ENCODE measurements at places on chromosomes 7 and 10.

DNA sequence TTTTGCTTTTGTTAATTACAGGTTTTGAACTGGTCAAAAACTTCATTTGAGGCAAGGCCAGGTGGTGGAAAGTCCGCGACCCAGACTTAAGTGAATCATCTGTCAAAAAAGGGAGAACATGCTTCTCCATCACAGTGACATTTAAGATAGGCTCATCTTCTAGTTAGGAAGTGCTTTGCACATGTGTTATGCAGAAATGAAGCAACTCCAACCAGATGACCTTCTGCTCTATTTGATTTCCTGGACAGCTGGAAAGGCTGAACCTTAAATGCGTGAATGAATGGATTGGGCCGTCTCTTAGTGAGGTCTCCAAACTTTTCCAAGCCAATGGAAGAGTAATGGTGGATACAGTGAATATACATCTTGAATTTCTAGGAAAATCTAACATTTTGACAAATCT, 101.6 kb upstream of the FAM13C start:
- DNase-seq: no peak

DNA sequence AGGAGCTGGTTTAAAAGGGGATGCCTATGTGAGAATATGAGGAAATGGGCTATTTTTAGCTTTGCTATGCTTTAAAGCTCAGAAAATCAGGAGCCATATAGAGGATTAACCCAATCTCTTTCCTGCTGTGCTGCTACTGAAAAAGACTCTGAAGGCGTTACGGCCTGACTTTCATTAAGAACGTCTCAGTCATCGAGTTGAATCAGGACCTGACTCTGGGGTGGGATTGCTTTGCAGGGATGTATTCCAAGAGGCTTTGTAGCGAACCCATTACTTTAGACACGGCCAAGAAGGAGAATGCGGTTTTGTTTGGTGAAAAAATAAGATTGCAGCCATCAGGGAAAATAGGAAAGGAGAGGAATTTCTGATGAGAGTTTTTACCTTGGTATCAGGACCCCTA, 426.9 kb downstream of the CCSER2 start:
- DNase-seq: no peak

DNA sequence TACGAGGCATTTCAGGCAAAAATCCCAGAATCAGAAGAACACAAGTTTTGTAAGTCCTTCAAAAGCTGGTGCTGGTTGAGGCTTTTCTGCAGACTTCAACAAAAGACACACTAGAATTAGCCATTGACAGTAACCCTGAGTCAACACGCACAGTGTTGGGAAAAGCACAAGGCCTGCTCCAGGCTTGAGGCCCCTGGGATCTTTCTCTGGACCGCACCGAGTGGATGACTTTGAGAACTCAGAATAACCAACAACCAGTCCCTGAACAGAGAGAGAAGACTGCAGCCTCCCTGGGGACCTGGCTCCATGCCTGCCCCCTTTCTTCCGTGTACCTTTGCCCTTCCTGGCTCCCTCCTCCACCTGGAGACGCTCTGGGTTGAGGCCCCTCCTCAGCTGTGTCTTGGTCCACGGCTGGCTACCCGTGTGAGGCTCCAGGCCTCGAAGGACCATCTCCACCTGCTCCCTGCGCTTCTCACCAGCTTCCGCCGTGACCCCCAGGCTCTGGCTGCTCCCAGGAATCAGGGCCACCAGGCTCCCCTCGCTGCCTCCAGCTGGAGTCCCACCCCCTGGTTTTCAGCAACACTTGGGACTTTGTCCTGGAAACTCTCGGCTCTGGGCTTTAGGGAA, 28.4 kb downstream of the DIP2C start:
- DNase-seq: no peak

- DNase-seq: peak; percentile 88
Observed at GRCh38 chr7:68235937-68236336, 1239.3 kb downstream of the TYW1 start.

DNA sequence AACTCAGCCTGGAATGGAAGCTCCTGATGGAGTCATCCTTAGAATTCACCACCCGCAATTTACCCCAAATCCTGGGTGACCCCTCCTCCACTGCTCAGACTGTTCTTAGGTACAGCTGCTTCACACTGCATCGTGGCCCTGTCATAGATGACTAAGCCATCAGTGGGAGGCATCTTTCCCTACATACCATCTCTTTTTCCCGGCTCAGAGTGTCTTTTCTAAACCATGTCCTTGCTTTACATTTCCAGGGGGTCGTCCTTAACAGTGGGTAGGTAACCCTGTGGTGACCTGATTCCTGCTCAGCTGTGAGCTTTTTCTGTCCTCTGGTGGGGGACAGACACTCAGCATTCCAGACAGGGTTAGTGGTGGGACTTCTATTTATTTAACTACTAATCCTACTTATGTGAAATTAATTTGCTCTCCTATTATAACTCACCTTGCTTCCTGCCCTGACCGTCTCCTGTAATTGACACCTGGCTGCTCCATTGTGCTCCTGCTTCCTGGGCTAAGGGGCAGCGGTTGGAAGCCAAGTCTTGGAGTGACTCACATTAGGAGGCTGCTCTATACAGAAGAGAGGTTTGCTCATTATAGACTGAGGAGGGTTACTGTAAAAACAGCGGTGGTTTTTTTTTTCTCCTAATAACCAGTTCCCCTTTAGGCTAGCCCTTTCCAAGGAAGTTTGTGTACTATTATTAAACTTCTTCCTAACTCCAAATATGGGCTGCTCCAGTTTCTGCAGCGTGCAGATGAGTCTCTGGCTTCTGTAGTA, 40.6 kb downstream of the PYROXD2 start:
- no peak for DNase-seq

- no peak for DNase-seq
Observed at GRCh38 chr7:27579565-27579964, 83.1 kb downstream of the HIBADH start.

DNA sequence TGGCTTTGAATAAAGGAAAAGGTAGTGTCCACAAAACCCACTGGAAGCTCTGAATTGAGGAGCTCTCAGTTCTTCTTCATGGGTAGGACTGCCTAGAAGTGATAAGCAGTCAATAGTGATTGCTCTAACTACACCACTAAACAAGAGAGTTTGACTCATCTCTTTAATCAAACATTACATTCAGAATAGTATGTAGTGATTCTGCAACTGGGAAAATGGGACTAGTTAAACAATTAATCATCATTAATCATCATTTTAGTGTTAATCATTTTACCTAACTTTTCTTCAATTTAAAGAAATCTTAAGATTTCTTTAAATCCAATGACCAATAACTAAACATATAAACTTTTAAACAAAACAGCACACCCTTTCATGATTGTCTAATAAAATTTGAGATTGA, 484.0 kb upstream of the FZD8 start:
- no peak for DNase-seq

DNA sequence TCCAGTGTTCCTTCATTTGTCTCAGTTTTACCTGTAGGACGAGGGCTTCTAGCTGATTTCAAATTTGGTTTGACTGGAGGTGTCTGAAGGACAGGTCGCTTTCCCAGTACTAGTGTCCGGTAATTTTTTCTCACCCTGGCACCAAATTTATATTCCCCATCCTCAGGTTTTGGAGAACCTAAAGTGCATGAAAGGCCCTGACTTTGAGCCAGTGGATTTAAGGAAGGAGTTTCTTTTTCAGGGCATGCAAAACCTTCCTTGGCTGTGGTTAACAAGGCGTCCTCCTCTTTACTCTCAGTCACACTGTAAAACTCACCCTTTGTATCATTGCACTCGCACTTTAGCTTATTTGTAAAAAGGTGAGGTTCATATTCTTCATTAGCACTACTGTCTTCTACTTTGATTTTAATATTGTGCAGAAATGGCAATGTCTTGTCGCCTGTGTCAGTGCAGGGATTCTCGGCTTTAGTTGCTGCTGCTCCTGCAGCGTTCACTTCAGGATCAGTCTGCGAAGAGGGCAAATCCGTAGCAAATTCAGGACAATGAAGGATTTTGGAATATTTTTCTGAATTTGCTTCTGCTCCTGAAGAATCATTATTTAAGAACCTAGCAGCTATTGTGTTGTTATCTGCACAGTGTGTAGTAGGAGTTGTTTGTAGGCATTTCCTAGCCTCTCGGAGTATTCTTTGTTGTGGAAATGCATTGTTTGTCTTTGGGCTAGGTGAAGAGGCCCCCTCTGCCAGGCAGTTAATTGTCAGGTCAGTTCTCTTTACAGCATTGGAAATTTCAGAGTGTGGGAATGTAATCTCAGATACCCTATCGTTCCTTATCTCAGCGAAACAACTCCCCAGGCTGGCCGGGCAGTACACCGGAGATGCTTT, 9.9 kb downstream of the SKIDA1 start:
- no peak for DNase-seq

DNA sequence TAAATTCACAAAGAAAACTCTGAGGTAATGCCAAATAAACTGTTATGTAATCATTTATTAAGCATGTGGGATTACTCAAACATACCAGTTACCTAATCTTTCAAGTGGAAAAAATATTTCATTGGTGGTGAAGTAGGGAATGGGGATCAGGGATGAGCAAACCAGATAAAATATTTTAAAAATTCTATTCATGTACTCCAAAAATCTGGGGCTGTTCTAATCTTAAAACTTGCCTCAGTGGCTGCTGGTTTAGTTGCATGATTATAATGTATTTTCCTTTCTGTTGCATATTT, 19.5 kb downstream of the LMOD2 start:
- no peak for DNase-seq

GRCh38 chr10:113576852-113577251, 24.0 kb downstream of the HABP2 start:
- DNase-seq: no peak

DNA sequence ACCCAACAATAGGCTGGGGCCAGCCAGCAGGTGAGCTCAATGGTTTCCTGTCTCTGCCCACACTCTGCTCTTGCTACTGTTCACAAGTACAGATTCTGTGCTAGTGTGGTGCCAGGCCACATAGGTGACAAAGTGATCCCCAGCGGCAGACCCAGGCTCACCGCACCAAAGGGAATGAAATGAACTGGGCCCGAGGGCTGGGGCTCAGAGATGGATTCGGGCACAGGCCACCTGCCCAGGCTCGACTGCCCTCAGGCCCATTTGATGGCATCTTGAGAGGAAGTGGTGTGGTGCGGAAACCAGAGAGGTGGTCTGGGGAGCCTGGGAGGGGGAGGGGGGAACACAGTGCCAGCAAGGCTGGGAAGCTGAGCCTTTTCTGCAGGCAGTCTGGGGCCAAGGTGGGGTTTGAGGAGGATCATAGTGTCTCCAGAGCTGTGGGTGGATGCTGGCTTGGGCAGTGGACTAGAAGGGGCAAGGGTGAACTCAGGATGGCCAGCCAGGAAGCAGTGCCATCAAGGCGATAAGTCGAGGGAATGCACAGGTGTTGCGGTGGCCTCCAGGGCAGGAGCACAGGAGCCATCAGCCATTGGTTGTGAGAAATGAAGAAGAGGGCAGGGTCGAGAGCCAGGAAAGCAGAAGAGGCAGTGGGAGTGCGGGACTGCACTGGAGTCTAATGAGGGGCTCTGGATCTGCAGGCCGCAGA, 85.2 kb downstream of the ARHGAP22 start:
- DNase-seq: no peak

DNA sequence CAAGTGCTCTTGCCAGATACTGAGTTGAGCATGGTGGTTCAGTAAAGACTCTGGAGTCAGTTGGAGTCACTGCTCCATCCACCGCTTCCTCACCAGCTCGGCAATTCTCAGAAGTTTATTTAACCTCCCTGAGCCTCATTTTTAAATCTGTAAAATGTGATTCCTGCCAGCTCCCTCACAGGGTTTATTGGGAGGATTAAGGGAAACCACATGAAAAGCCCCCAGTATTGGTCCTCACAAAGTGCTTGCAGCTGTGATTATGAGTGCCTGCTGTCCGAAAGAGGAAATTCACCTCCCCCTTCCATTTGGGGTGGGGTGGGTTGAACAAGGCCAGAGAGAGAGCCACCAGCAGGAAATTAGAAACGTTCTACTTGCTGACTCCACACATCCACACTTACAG, 99.0 kb downstream of the AOAH start:
- DNase-seq: no peak

- DNase-seq: no peak
Observed at GRCh38 chr10:131061216-131061615, 250.3 kb downstream of the TCERG1L start.

DNA sequence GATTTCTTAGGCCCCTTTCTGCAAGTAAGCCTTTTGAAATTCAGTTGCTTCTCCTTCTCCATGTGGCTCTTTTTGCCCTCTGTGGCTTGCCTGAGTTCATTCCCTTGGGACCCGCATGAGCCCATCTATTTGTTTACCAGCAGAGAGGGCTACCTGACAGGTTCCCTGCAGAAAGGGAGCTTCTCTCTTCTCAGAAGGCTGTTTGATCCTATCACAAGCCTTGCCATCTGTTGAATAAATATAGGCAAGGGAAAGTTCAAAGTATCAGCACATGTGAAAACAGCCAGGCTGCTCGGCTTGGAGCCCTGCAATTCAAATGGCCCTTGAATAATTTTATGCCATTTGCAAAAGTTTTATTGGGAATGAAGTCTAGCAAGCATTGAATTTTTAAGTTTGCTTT, 720.2 kb upstream of the FZD8 start:
- DNase-seq: no peak

- DNase-seq: no peak
Observed at GRCh38 chr7:52689912-52690311, 345.5 kb upstream of the POM121L12 start.

DNA sequence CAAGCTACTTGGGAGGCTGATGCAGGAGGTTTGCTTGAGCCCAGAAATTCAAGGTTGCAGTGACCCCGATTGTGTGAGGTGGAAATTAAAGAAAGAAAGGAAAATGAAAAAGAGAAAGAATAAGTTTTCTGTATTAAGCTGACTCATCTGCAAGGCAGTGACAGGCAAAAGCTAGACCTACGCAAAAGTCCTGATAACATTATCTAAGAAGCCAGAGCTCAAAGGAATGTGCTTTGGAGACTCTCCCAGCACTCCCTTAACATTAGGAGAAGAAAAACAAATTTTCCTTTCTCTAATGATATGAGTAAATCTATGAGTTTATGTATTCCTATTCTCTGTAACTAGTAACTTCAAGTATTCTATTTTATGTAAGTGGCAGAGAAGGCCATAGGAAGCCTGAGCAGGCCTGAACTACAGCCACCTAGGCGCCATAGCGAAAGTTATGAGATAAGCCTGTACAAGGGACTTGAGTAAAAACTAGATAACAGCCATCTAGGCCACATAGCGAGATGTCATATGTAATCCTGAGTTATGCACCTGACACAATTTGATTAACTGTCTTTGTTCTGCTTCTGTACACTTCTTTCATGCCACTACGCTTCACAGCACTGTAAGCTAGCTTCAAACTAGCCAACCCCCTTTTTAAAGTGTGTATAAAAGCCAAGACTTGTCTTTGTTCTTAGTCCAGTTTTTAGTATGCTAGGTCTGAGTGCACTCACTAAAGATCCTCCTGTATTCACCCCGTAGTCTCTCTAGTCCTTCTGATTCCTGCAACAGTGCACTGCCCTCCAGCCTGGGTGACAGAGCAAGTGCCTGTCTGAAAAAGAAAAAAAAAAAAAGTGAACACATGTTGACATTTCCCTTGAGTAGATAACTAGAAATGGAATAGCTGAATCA, 9.4 kb upstream of the ZWINT start:
- no peak for DNase-seq

GRCh38 chr10:92146781-92147180, 144.1 kb downstream of the CPEB3 start:
- DNase-seq: no peak

- peak; percentile 17 for DNase-seq
Observed at GRCh38 chr10:107701943-107702342, 537.4 kb upstream of the SORCS1 start.

GRCh38 chr7:132386201-132386681, 190.0 kb downstream of the PLXNA4 start:
- no peak for DNase-seq

GRCh38 chr10:118799777-118800176, 45.0 kb upstream of the CACUL1 start:
- peak; percentile 20 for DNase-seq

GRCh38 chr7:129784783-129785684, 167.7 kb downstream of the UBE2H start:
- no peak for DNase-seq

GRCh38 chr7:55024776-55025175, 6.0 kb downstream of the EGFR start:
- DNase-seq: no peak
